ENCODE measurements at places on chromosomes 2 and 18. TPM values are rescaled to one million over a fixed set of nuclear protein-coding genes. Genes with fewer than 3 reads are reported as not detected.

DNA sequence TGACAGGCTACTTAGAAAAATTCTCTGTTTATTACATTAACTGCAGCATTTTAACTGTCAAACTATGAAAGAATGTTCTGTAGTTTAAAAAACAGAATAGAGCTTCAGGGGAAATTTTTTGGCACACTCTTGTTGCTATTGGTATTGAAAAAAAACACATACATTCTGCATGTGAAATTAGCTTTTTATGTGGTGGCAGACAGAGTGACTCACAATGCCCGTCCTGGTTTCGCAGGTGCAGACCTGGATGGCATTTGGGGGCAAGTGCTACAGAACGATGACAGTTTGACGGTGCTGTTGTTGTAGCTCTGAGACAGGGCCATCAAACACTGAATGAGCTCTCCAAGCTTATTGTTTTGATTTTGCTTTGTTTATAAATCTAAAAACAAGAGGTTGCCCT, 105.0 kb upstream of the MAP3K20 start:
- H3K27ac ChIP-seq, result no peak overlapping the region
- no peaks in the 10 kb centered on the region for H3K27me3 ChIP-seq
- H3K4me1 ChIP-seq, result peaks cover 15% of the 10 kb centered on the region

DNA sequence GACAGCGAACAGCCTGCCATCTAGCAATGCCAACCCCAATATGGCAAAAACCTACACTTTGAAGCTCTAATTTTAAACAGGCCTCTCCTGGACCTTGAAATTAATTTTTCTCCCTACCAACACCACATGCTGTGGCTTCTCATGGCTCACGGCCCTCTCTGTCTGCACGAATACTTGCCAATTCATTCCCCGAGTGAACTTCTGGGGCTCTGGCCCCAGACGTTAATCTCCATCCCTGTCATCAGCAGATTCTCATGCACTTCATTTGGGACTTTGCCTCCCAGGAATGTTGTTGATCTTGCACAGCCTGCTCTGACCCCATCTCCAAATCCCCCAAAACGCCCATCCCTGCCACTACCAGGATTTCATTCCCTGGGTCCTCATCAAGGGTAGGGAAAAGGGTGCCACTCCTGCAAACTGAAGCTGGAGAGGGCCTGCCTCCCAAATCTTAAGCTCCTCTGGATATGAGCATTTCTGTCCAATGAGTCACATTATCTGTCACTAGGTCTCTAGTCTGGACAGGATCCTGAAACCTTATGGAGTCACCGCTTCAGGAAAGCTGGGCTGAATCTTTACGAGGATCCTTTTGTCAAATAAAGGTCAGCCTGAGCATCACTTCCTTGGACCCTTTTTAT, 10.4 kb downstream of the FIGLA start:
- DNase-seq, result no peak
- peaks cover 5% of the 10 kb centered on the region for H3K27me3 ChIP-seq
- H3K4me1 ChIP-seq, result no peaks in the 10 kb centered on the region
- H3K36me3 ChIP-seq, result no peaks in the 10 kb centered on the region
- H3K27ac ChIP-seq, result no peak overlapping the region
- no peak overlapping the region for H3K4me3 ChIP-seq

- peaks cover 45% of the 10 kb centered on the region for H3K4me1 ChIP-seq
- H3K36me3 ChIP-seq, result no peaks in the 10 kb centered on the region
- H3K27me3 ChIP-seq, result no peaks in the 10 kb centered on the region
- H3K4me3 ChIP-seq, result no peak overlapping the region
- no peak overlapping the region for H3K27ac ChIP-seq
Measured at GRCh38 chr2:64225491-64225890, 81.3 kb upstream of the PELI1 start.

GRCh38 chr2:86513948-86514660, 49.1 kb downstream of the CHMP3 start:
- no peak for DNase-seq
- H3K36me3 ChIP-seq, result peaks cover 11% of the 10 kb centered on the region
- H3K4me1 ChIP-seq, result peaks cover 17% of the 10 kb centered on the region
- no peak overlapping the region for H3K4me3 ChIP-seq
- H3K27ac ChIP-seq, result no peak overlapping the region

DNA sequence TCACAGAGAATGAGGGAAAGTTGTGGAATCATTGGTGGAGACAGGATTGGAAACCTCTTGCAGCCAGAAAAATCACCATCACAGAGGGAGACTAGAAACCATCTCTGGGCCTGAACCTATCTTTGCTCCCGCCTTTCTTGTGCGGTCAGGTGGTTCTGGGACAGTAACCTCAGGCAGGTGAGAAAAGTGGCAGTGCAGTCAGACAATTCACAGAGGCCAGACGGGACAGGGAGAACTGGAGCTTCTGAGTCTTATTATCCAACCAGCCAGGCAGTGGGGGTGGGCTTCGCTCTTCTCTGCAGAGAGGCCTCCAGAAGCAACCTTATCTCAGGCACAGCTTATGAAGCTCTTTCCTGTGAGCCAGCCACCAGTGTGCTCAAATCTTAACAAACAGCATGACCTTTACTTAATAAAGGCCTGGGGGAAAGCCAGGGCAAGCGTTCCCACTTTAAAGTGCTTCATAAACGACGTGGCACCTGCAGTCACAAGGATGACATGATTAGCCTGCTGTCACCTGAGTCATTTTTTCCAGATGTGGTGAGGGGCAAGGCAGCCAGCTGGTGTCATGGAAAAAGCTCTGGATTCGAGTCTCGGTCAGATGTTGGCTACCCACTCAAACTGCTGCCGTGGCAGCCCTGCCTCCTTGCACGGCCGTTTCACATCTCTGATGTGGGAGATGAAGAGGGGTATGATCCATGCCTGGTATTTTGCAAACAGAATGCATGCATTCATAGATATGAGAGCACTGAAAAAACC, 109.7 kb downstream of the B3GNT2 start:
- H3K27me3 ChIP-seq, result no peaks in the 10 kb centered on the region
- no peak overlapping the region for H3K4me3 ChIP-seq
- no peak for DNase-seq
- peak overlapping the region; percentile 25 for H3K27ac ChIP-seq
- H3K4me1 ChIP-seq, result peaks cover 46% of the 10 kb centered on the region
- H3K36me3 ChIP-seq, result no peaks in the 10 kb centered on the region

DNA sequence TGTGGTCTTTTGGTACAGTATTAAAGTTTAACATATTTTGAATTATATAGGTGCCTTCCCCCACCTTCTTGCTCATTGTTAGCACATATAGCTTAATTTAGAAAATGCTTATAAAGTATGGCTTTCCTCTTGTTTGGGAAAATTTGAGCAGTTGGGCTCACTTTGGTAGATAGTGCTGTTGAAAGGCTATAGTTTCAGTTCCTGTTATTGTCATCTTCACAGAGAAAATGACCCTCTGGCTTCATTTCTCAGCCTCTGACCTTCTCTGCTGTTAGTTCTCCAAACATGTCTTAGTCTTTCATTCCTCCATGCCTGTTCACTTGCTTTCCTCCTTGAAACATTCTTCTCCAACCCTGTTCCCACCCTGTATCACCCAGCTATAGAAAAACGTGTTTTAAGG, 200.6 kb downstream of the WDR7 start:
- H3K36me3 ChIP-seq, result no peaks in the 10 kb centered on the region
- H3K27ac ChIP-seq, result no peak overlapping the region
- H3K4me1 ChIP-seq, result no peaks in the 10 kb centered on the region
- no peaks in the 10 kb centered on the region for H3K27me3 ChIP-seq

GRCh38 chr2:109482361-109482861, 131.4 kb downstream of the SEPTIN10 start:
- H3K4me1 ChIP-seq, result peaks cover 20% of the 10 kb centered on the region
- DNase-seq, result peak; percentile 38
- no peak overlapping the region for H3K4me3 ChIP-seq

GRCh38 chr2:221973902-221974301, 324.9 kb downstream of the PAX3 start:
- no peak overlapping the region for H3K27ac ChIP-seq
- H3K36me3 ChIP-seq, result no peaks in the 10 kb centered on the region
- no peak overlapping the region for H3K4me3 ChIP-seq
- no peaks in the 10 kb centered on the region for H3K4me1 ChIP-seq
- peaks cover 5% of the 10 kb centered on the region for H3K27me3 ChIP-seq
- DNase-seq, result no peak

GRCh38 chr2:10234013-10234306, 68.7 kb upstream of the HPCAL1 start:
- no peak for DNase-seq
- no peaks in the 10 kb centered on the region for H3K27me3 ChIP-seq
- H3K27ac ChIP-seq, result no peak overlapping the region
- H3K36me3 ChIP-seq, result no peaks in the 10 kb centered on the region
- peaks cover 29% of the 10 kb centered on the region for H3K4me1 ChIP-seq

DNA sequence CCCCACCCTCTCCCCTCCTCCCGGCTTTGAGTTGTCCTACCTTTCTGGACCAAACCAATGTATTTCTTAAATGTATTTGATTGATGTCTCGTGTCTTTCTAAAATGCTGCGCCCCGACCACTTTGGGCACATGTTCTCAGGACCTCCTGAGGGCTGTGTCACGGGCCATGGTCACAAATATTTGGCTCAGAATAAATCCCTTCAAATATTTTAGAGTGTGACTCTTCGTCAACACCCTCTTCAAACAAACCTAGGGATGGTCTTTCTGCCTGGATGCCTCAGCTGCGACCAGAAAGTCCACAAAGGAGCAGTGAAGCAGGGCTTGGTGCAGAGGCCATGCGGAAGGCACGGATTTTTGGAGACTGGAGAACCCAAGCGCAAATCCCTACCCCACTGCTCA, 1.1 kb upstream of the SLC35F6 start:
- no peak overlapping the region for H3K27ac ChIP-seq
- H3K36me3 ChIP-seq, result no peaks in the 10 kb centered on the region
- peaks cover 50% of the 10 kb centered on the region for H3K4me1 ChIP-seq
- DNase-seq, result no peak
- no peaks in the 10 kb centered on the region for H3K27me3 ChIP-seq
- no peak overlapping the region for H3K4me3 ChIP-seq

GRCh38 chr18:21933931-21934765, 193.6 kb downstream of the MIB1 start:
- no peak for DNase-seq
- H3K4me3 ChIP-seq, result no peak overlapping the region
- H3K27me3 ChIP-seq, result no peaks in the 10 kb centered on the region
- H3K27ac ChIP-seq, result no peak overlapping the region
- no peaks in the 10 kb centered on the region for H3K4me1 ChIP-seq

GRCh38 chr18:67477522-67477921, 39.0 kb downstream of the DSEL start:
- no peaks in the 10 kb centered on the region for H3K27me3 ChIP-seq
- no peaks in the 10 kb centered on the region for H3K36me3 ChIP-seq
- no peak for DNase-seq
- no peaks in the 10 kb centered on the region for H3K4me1 ChIP-seq
- H3K27ac ChIP-seq, result no peak overlapping the region

- H3K36me3 ChIP-seq, result no peaks in the 10 kb centered on the region
- H3K27ac ChIP-seq, result no peak overlapping the region
- no peak overlapping the region for H3K4me3 ChIP-seq
- H3K27me3 ChIP-seq, result no peaks in the 10 kb centered on the region
- no peak for DNase-seq
- no peaks in the 10 kb centered on the region for H3K4me1 ChIP-seq
Measured at GRCh38 chr2:84856787-84857186, 24.1 kb downstream of the TRABD2A start.

DNA sequence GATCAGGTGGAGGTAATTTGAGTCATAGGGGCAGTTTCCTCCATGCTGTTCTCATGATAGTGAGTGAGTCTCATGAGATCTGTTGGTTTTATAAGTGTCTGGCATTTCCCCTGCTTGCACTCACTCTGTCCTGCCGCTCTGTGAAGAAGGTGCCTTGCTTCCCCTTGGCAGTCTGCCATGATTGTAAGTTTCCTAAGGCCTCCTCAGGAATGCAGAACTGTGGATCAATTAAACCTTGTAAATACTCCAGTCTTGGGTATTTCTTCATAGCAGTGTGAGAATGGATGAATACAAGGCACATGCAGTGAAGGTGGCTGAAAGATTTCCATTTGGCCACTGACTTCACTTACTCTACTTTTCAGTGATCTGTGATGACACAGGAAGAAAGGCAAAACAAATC, 133.7 kb downstream of the SH3BP4 start:
- no peaks in the 10 kb centered on the region for H3K36me3 ChIP-seq
- no peak for DNase-seq
- no peak overlapping the region for H3K27ac ChIP-seq
- H3K4me3 ChIP-seq, result no peak overlapping the region

- no peaks in the 10 kb centered on the region for H3K27me3 ChIP-seq
- H3K4me3 ChIP-seq, result no peak overlapping the region
- H3K27ac ChIP-seq, result no peak overlapping the region
Measured at GRCh38 chr2:203819434-203820133, 48.0 kb upstream of the CTLA4 start.

DNA sequence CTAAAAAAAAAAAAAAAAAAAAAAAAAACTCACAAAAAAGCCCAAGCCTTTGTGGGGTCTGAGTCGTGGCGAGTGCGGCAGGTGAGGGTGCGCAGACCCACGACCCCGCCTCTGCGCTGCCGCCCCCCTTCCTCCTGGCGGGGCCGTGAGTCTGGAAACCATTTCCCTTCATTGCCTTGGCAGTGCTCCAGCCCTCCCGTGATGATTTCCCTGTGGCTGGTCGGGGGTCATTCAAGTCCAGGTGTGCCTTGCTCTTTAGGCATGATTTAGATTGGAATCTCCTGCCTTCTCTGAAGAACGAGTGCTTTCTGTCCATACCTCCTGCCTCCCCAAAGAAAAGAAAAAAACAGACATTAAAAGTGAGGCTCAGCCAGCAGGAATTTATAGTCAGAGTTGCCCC, 161.8 kb downstream of the FAM210A start:
- no peaks in the 10 kb centered on the region for H3K36me3 ChIP-seq
- H3K4me3 ChIP-seq, result no peak overlapping the region
- H3K4me1 ChIP-seq, result peaks cover 62% of the 10 kb centered on the region
- H3K27ac ChIP-seq, result peak overlapping the region; percentile 0
- no peaks in the 10 kb centered on the region for H3K27me3 ChIP-seq
- DNase-seq, result peak; percentile 81

GRCh38 chr2:241224851-241225438, 36.5 kb downstream of the ANO7 start:
- H3K36me3 ChIP-seq, result peaks cover 44% of the 10 kb centered on the region
- DNase-seq, result no peak
- no peaks in the 10 kb centered on the region for H3K27me3 ChIP-seq
- no peak overlapping the region for H3K27ac ChIP-seq
- no peak overlapping the region for H3K4me3 ChIP-seq
- H3K4me1 ChIP-seq, result no peaks in the 10 kb centered on the region

DNA sequence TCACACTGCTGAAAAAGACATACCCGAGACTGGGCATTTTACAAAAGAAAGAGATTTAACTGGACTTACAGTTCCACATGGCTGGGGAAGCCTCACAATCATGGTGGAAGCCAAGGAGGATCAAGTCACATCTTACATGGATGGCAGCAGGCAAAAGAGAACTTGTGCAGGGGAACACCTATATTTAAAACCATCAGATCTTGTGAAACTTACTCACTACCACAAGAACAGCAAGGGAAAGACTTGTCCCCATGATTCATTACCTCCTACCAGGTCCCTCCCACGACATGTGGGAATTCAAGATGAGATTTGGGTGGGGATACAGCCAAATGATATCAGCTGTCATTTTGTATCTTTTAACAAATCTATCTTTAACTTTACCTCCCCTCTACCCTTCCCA, 251.1 kb upstream of the RASGRP3 start:
- no peak overlapping the region for H3K27ac ChIP-seq
- no peaks in the 10 kb centered on the region for H3K36me3 ChIP-seq
- H3K4me3 ChIP-seq, result no peak overlapping the region

LOXHD1 gene
- 0.54 TPM for total RNA-seq

PRADC1 gene
- total RNA-seq, result 57.2 TPM
